Osteocyte (in vitro differentiated cells): ENCODE measurements at places on chromosomes 16 and 17. TPM values are rescaled to one million over a fixed set of nuclear protein-coding genes. Genes with fewer than 3 reads are reported as not detected.

DNA sequence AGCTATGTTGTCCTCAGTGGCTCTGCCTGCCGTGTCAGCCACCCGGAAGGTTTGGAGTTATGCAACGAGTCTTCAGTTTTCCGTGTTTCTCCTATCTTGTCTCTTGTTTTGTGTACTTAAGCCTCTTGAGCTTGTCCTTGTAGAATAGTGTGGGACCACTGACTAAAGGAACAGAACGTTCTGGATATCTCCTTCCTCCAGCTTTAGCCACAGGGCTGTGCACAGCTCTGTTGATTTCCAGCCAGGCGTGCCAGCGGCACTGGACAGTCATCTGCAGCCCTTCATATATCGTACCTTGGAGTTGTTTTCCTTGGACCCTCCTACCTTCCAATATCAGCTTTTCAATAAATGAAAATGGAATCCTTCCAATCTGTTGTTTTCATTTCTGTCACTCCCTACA, 39.8 kb downstream of the TMEM11 start:
- no peak for DNase-seq

GRCh38 chr17:58006560-58006923, 504 bp downstream of the SRSF1 start:
- DNase-seq = peak; percentile 88

DNA sequence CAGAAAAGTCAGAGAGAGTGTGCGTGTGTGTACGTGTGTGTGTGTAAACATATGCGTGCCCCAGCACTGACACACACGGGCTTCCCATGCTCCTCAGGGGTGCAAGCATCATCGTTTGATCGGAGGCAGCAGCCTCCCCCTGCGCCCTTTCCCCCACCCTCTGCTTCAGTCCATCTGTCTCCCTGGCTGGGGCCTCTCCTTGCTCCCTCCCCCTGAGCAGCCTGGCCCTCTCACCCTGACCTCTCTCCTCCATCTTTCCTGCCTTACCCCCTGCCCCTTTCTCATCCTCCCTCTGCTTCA, 4.4 kb downstream of the STX1B start:
- no peak for DNase-seq

DNA sequence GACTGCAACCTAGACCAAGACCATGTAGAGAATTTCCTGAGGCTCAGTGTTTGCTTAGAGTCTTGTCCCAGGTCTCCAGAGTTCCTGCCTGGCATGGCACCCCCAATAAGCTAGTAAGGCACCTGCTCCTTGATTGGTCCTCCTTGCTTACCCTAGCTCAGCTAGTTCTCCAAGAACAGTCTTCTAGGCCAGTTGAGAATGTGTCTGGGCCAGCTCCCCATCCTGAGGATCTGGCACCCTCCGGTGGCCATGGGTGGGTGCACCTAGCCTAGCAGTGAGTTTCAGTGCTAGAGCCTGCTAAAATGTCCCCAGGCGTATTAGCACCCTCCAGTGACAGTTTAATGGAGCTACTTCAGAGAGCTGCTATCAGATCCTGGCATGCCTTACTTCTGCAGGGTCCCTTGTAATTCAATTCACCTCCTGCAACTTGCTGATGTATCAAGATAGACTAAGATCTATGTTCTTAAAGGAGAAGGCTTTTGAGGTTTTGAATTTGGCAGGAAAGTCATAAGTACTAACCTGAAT, 44.4 kb upstream of the MED13 start:
- DNase-seq = no peak

DNA sequence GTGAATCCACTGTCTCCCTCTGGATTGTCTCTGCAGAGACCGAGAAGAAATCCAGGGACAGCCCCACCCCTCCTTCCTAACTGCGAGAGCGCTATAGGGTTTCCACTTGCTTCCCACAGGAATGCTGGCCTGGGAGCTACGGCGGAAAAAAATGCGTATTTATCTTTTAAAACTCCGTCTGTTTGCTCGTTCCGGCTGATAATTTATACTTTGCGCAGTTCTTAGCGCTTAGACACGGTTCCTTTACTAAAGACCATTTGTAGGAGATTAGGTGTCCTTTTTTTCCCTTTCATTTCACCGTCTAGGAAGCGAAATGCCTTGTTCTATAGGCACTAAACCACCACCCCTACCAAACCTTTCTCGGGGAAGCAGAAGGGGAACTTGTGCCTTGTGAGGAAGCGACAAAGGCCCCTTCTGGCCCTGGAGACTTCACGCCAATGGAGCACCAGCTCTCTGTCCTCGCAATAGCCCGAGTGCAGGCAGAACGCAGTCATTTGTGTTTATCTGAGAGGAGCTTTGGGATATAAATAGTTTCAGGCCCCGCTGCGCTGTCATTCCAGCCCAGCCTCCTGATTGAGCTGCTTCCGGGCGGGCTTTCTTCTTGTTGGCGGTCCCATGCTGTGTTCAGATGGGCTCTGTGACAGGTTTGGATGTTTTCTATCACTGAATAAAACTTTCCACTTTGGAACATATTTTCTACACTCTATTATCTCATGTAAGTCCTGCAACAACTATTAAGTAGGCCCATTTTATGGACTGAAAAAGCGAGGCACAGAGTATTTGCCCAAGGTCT, 791 bp upstream of the SUPT4H1 start:
- no peak for DNase-seq

DNA sequence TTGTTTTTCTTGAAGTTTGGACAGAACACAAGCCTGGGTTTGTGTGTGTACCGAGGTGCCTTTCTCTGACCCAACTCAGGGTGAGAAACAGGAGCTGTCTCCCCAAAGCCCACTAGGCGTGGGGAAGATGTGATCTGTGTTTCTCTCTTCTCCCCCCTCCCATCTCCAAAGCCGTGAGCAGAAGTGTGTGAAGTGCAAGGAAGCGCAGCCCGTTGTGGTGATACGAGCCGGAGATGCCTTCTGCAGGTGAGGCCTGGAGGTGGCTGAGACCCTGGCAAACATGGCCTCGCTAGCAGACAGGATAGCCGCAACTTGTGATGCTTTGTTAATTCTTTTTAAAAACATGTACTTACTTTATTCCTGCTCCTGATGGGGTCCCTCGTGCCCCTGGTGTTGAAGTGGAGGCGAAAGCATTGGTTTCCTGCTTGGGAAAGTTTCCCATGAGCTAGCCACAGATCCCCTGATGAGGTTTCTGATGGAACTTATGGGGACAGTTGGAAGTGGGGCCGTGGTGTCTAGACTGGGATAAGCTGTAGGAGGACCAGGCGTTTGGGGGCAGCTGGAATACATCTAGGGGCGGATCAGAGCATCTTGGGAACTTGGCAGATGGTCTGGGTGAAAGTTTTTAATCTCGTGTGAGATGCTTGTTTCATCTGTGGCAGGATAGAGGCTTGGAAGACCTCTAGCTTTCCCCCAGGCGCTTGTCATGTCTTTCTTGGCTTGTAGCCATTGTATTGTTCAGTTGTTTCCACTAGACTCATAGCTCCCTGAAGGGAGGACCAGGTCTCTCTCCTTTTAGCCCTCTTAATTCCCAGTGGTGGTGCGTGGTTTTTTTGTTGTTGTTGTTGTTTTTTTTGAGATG, 893 bp downstream of the CTU2 start:
- DNase-seq = no peak

DNA sequence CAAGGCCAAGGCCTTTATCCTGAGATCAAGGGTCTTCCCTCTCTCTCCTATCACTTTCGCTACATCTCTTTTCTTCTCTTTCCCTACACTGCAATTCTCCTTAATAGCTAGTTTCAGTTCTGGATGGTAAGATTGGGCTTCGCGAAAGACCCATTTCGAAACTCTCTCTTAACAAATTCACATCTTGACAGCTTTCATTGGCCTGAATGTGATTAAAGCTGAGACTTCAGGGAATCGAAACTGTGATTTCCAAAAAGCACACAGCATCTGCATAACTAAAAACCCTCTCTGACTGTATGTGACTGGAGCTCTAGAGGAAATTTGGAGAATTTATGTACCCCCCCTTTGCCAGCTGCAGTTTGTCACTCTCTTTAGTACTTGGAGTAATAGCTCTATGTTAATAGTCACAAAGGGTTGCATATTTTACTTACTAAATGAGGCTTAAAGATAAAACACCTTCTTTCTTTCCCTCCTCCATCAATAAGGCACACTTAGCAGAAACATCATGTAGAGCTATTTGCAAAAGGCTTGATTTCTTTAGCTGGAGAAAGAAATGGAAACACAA, 105.3 kb upstream of the FAM20A start:
- DNase-seq = no peak

- peak; percentile 83 for DNase-seq
Measured at GRCh38 chr17:61454381-61455323, 2.4 kb downstream of the TBX4 start.

GRCh38 chr17:30321314-30321713, 12.5 kb downstream of the TMIGD1 start:
- no peak for DNase-seq

GRCh38 chr16:67928561-67929364, 2.9 kb downstream of the CTRL start:
- DNase-seq = no peak

GRCh38 chr17:67476787-67477335, 99.8 kb downstream of the PITPNC1 start:
- no peak for DNase-seq

GRCh38 chr17:44308320-44308818, at the start of gene RUNDC3A:
Gene RUNDC3A, plus strand, starts transcription at chr17:44308601. Its CDS starts 232 bp downstream, at chr17:44308833.
- peak; percentile 95 for DNase-seq

DNA sequence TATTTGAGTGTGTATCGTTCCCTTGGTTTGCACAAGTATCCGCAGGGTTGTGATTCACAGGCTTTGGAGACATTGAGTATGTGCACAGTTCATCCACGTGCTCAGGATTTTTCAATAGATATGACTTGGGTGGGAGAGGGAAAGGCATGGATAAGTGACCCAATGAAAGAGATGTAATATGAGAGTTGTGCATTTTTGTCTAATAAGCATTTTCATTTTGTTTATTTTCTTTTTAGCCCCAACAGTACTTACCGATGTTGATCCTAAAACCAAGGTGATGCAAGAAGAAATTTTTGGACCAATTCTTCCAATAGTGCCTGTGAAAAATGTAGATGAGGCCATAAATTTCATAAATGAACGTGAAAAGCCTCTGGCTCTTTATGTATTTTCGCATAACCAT, 14.5 kb downstream of the ALDH3A2 start:
- no peak for DNase-seq

GRCh38 chr17:78527345-78527744, 49.9 kb downstream of the DNAH17 start:
- DNase-seq = no peak

- no peak for DNase-seq
Measured at GRCh38 chr17:74330446-74330845, 4.4 kb downstream of the KIF19 start.

DNA sequence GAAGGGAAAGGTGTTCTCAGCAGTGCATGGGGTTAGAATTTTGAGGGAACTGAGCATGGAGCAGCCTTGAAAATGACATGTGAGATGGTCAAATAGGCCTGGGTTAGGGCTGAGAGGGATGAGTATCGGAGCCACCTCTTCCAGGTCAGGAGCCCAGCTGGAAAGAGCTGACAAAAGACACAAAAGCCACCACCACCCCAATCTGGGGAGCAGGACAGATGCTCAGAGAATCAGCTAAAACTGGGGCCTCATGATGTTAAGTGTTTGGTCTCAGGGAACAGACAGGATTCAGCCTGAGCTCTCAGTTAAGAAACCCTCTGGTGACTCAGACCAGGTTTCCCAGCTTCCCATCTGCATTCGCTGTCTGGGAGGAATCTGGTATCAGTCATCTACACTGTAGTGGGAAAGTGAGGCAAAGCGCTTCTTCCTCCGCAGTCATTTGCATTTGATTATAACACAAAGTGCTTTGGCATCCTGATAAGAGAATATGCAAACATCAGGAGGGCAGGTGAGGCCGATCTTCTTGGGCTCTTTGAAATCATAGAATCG, 2.6 kb downstream of the WNT9B start:
- no peak for DNase-seq

DNA sequence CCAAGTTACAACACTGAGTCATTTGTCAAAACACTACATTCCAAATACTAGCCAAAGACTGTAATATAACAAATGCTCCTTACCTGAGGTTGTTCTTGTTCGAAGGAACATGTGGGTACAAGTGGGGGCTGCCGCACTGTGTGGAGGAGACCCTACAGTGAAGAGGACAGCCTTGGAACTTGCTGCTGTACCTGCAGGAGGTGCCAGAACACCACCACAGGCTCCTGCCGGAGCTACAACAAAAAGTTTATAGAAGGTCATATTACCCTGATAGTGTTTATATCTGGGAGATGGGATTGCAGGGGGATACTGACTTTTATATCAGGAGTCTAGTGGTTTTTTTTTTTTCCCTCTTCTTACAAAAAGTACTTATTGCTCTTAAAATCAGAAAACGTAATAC, 37.8 kb upstream of the ALDH3A1 start:
- DNase-seq = no peak

The SEPTIN12 gene
- total RNA-seq = not detected in 2 replicates

The ACE gene
- total RNA-seq = 0.91 and 1.1 TPM in 2 replicates

The RFFL gene
- total RNA-seq = 19.3 and 22.9 TPM in 2 replicates

The C16orf74 gene
- total RNA-seq = 2.1 and 2.4 TPM in 2 replicates

The IL17C gene
- total RNA-seq = not detected in 2 replicates

The CHST6 gene
- 0.43 and 0.55 TPM in 2 replicates for total RNA-seq

The OR1A1 gene
- total RNA-seq = not detected in 2 replicates

The ADAP2 gene
- total RNA-seq = 0.31 and 0.62 TPM in 2 replicates

The KRTAP1-5 gene
- not detected in 2 replicates for total RNA-seq

The ARL5C gene
- total RNA-seq = not detected in 2 replicates

The SSTR5 gene
- not detected in 2 replicates for total RNA-seq

The PRAC1 gene
- total RNA-seq = not detected in 2 replicates
